ENCODE measurements at places on chromosomes 12 and 14.

- DNase-seq, result no peak
Measured at GRCh38 chr12:73210548-73211204, 938.5 kb downstream of the TRHDE start.

DNA sequence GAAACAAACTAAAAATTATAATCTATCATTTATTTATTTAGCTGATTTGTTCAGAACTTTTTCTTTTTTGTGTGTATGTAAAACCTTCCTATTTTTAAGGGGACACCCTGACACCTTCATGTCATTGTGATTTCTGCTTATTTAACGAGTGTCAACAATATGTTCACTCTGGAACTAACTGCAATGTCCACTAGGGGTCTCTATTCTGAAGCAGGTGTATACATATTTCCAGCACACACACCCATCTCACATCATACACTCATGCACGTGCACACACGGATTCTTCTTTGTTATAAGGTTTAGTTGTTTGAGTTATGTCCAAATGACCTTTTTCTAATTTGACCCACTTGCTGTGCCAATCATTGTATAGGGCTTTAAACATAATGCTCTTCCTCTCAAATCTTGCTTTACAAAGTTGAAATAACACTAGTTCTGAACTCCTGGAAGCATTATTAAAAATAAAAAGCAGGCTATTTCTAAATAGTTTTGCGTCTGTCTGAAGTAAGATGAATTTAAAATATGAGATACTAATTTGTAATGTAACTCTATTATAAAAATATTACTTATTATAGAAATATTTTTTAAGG lies 15.5 kb downstream of the E2F7 start:
- DNase-seq, result no peak

- no peak for DNase-seq
Measured at GRCh38 chr12:12786351-12786705, 869 bp downstream of the APOLD1 start.

GRCh38 chr12:64680235-64680634 lies 69.9 kb downstream of the RASSF3 start:
- DNase-seq, result no peak

DNA sequence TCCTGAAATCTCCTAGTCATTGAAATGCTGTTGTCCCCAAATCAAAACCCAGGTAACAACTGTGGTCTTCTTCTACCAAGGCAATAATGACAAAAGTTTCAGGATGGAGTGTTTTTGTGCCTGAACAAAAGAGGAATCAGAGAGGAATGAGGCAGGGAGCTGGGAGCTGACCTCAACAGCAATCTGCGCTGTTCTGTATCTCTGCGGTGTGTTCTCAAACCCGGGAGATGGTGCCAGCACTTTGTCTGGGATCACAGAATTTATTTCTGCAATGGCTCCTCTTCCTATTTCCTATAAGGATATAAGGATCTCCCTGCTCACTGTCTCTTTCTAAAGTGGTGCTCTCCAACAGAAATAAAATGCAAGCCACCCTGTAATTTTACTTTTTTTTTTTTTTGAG lies 449 bp upstream of the GLT8D2 start:
- DNase-seq, result no peak

Measured in cortex of kidney (tissue), 1 donor.